ENCODE measurements at places on chromosomes 7 and 10.

- DNase-seq = no peak
Measured at GRCh38 chr7:74074770-74075169, 8.8 kb upstream of the LIMK1 start.

GRCh38 chr7:48924433-48924832 lies at the start of gene CDC14C:
Gene CDC14C (plus strand): TSS chr7:48924547. CDS start chr7:48924673, 126 bp downstream.
- no peak for DNase-seq

DNA sequence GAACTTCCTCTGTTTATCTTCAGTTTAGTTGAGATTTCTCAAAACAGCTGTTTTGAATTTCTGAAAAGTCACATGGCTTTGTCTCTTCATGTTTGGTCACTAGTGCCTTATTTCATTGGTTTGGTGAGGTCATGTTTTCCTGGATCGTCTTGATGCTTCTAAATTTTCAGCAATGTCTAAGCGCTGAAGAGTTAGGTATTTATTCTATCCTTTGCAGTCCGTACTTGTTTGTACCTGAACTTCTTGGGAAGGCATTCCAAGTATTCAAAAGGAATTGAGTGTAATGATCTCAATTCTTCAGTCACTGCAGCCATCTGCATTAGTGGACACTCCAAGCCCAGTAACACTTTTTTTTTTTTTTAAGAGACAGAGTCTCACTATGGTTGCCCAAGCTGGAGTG lies 67.7 kb downstream of the HERC4 start:
- DNase-seq = no peak

DNA sequence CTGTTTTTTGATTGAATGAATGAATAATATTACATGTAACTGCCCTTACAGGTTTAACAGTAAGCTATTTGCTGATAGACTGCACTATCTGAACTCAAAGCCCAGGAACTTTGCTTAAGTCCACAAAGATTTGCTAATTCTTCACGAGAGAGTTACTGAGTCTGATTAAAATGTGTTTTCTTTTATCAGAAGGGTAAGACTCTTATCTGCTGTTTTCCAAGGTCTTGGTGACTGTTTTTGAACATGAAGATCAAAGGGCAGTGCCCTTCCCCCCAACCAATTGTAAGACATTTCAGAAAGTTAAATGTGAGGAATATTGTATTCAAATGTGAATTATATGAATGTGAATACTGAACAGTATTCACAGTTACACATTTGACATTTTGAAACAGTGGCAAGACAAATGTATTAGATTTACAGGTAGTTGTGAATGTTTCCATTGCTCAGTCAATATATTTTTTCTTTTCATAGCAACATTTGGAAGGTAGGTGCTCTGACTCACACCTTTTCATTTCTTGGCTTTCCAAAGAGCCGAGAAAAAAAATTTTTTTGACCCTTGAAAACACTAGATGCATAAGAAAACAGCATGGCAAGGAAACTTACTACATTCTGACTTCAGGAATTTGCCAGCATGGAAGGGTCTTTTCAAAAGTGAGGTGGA lies 62.7 kb downstream of the DKK1 start:
- DNase-seq = no peak

- no peak for DNase-seq
Measured at GRCh38 chr7:427506-428103, 92.0 kb downstream of the PDGFA start.

DNA sequence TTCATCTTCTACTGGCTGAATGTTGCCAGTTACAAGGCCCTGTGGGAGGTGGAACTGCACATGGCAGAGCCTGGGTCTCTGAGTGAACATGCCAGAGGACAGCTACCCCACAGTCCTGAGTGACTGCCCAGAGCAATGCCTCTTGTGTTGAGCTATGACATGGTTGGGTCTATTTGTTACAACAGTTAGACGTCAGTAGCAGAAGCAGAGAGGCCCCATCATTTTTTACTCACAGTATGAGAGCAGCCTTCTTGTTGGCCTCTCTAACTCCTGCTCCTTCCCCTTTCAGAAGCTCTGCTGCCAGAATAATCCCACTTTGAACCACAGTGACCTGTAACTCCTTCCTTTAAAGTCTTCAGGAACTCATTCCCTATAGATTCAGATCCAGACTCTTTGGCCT lies 30.8 kb upstream of the NRP1 start:
- DNase-seq = no peak

DNA sequence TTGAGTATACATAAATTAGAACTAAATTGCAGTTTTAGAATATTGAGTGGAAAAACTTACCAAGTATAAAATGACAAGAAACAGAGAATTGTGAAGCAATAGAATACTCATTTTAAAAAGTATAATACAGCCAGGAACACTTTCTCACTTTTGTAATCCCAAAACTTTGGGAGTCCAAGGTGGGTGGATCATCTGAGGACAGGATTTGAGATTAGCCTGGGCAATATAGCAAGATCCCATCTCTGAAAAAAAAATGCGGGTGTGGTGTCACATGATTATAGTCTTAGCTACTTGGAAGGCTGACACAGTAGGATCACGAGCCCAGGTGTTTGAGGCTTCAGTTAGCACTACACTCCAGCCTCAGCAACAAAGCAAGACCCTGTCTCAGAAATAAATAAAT lies 440.9 kb upstream of the POT1 start:
- no peak for DNase-seq

DNA sequence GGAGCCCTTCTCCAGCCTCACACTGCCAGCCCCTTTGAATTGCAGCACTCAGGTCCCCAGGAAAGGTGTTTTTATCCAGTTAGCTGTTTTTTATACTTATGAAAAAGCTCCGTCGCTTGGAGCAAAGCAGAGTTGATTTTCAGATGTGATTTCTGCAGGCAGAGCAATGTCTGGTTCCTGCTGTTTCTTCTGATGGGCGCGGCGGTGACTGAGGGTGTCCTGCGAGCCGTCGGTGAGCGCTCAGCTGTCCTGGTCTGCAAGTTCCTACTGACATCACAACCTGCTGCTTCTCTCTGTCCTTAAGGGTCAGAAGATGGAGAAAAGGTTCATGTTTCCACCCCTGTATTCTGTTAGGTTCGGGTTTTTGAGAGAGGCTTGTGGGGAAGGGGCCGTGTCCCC lies 109.6 kb upstream of the FAM20C start:
- no peak for DNase-seq

DNA sequence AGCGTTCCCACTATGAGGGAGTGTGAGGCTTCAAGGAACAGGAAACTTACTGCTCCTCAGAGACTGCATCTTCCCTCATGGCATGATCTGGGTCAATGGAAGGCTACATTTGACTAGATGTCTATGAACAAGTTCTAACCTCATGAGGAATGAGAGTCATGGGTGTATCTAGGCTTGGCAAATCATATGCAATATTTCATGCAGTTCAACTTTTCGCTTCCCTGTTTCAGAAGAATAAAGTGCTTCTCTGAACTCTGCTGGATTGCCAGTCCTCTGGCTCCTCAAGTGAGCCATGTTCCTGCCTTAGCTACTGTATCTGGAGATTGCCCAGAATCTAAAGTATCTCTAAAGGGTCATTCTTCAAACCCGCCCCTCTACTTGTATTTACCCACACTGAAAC lies 54.3 kb upstream of the SEMA3A start:
- no peak for DNase-seq

- DNase-seq = no peak
Measured at GRCh38 chr10:69218831-69219230, 1.3 kb upstream of the HKDC1 start.

DNA sequence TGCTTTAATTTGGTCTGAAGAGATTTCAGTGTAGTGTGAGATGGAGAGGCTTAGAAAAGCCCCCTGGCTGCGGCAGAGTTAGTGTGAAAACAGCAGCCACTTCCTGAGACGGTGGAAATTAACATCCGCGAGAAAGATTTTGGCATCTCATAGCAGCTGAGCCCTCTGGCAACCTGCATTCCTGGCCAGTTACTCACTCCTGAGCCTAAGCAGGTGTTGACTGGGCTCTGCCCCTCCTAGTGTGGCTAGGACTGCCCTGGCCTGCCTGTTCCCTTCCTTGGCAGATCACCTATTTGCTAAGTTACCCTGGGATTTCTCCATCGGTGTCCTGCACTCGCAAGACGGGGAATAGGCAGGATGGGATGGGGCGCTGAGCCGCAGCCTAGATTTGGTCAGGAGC lies 57.6 kb upstream of the LMTK2 start:
- DNase-seq = no peak

- no peak for DNase-seq
Measured at GRCh38 chr10:75000748-75001321, 110.6 kb upstream of the SAMD8 start.

- no peak for DNase-seq
Measured at GRCh38 chr7:122883049-122883680, 3.1 kb downstream of the CADPS2 start.

- DNase-seq = no peak
Measured at GRCh38 chr10:27660711-27661110, 84.9 kb downstream of the MKX start.

DNA sequence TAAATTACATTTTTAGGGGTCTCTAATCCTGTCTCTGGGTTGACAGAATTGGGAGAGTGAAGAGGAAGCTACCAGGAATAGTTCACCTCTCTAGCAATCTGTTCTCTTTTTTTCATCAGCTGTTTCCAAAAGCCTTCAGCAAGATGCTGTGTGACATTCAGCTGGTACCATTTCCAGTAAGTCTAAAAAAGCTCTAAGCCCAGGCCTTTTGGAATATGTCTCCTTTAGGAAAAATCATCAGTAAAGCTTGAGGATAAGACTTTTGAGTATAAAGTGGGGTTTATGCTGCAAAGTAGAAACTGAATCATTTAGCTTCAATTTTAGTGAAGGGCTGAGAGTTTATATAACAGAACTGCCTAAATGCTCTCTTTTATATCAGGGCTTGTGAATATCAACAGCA lies 81.5 kb downstream of the CCNY start:
- DNase-seq = no peak

DNA sequence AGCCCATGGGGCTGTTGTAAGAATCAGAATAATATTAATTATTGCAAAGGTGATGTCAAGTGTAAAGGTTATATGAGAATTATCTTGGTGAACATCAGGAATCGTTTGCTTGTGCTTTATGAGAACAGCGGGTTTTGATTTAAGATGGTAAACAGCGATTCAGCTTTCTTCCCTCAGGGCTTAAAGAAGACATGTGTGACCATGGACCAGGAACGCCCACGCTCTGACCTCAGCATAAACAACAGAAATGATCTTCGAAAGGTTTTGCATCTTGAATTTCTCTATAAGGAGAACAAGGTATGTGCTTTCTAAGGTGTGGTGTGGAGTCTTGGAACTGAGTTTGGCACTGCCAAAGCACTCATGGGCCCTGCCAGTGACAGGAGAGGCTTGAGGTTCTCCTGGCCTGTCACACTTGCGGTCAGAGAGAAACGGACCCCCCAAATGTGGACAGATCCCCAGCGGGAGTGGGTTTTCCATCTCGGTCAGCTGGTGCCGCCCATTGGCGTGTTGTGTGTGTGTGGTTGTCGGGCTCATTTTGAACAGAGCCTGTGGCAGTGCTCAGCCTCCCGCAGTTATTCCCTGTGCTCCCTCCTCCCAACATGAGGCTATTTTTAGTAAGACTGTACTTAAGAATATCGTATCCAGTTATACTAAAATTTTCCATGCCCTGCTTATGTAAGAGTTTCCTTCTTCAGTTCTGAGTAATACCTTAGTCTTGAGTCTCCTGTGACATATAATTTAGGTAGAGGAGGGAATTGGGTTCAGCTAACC lies 7.2 kb downstream of the MINDY4 start:
- no peak for DNase-seq

DNA sequence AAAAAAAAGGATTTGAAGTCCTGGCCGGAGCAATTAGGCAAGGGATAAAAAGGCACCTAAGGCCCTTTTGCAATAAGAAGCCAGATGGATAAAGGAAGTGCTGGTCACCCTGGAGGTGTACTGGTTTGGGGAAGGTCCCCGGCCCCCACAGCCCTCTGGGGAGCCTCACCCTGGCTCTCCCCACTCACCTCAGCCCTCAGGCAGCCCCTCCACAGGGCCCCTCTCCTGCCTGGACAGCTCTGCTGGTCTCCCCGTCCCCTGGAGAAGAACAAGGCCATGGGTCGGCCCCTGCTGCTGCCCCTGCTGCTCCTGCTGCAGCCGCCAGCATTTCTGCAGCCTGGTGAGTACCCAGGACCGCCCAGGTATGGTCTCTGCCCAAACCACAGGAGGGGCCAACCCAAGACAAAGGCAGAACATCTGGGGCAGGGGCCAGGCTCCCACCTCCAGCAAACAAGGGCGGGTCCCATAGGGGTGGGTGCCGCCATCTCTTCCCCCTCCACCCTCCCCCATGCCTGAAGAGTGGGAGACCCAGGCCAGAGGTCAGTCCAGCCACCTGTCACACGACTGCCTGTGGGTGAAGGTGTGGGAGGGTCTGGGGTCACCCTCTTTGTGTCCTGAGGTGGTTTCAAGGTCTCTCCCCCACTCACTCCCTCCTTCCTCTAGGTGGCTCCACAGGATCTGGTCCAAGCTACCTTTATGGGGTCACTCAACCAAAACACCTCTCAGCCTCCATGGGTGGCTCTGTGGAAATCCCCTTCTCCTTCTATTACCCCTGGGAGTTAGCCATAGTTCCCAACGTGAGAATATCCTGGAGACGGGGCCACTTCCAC lies at the start of gene PILRB:
TSS of gene PILRB (plus strand) at position 91 of the 830 bp plus-strand sequence. CDS start at position 277, 186 bp downstream.
- no peak for DNase-seq

DNA sequence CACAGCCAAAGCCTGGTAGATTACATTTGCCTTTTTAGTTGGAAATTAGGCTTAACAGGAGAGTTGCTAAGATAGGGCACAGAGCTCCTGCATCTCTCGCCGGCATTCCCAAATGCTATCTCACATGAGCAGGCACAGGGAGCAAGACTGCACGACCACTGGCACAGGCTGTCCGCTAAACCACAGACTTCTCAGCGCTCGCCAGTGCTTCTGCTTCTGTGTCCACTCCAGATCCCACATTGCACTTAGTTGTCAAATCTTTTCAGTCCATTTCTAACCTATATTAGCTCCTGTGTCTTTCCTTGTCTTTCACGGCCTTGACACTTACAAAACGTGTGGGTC lies 138.9 kb downstream of the EGFR start:
- DNase-seq = no peak

GRCh38 chr7:66699998-66700397 lies 40.5 kb upstream of the RABGEF1 start:
- no peak for DNase-seq

GRCh38 chr10:76922666-76923065 lies 714.9 kb downstream of the KCNMA1 start:
- DNase-seq = no peak

- no peak for DNase-seq
Measured at GRCh38 chr10:128098631-128099030, 27.6 kb downstream of the MKI67 start.

DNA sequence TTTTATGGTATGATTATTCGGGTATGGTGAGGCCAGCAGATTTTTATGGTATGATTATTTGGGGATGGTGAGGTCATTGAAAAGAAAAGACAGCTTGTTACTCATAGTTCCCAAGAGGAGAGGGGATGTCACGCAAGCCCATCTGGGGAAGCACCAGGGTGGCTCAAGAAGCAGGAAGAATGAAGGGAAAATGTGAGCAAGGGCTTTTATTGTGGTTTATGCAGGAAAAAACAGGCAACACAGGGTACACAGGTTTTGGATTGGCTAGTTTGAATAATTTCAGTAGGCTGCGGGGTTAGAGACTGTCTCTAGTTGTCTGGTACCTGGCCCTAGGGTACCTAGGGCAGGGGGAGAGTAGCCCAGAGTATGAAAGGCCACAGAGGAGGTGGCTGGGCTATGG lies 26.8 kb upstream of the DGKI start:
- no peak for DNase-seq

GRCh38 chr7:128879461-128879938 lies 16.8 kb downstream of the ATP6V1F start:
- no peak for DNase-seq

GRCh38 chr10:103540722-103541121 lies 47.2 kb downstream of the NEURL1 start:
- DNase-seq = no peak

- DNase-seq = no peak
Measured at GRCh38 chr7:157021071-157021870, 10.8 kb upstream of the MNX1 start.

All from stimulated activated CD4-positive, alpha-beta T cell treated with anti-CD3 and anti-CD28 coated beads, Interleukin-15, amount 100 ng/mL, for 48 hours (primary cell).